ENCODE measurements at places on chromosomes 6 and 20.

GRCh38 chr20:53227523-53227922 lies 255.4 kb downstream of the TSHZ2 start:
- DNase-seq = no peak

GRCh38 chr6:26315274-26315673 lies 49.7 kb upstream of the BTN3A2 start:
- no peak for DNase-seq

GRCh38 chr6:12163149-12163548 lies 127.0 kb upstream of the EDN1 start:
- DNase-seq = no peak

DNA sequence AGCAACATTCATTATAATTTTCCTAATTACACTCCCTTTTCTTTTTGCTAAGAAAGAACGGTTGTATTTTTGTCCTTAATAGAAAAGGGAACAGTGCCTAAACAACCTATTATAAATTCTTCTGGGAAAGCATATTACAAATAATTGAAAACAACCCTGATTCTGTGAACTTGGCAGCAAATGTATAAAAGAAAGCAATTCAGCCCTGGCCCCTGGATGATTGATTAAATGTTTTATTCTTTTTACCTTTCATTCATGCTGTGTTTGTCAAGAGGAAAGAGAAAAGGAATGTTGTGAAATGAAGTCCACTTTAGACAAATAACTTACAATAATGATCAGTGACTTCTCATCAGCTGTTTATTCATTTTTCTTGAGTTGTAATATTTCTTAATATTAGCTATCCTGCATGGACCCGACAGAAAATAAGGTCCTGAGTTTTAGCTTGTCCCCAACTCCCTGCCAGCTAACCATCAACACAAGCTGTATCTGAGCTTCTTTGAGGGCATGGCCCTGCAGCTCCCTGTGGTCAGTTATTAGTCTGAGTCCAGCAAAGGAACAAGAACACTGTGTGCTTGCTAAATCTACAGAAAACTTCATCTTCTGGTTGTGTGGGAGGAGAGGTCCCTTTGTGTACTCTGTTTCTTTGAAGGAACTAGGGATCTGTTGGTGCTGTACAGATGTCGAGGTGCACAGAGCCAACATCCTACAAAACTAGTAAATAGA lies 248.2 kb downstream of the LAMA2 start:
- DNase-seq = no peak

GRCh38 chr6:13259393-13259792 lies 68.9 kb downstream of the TBC1D7 start:
- DNase-seq = no peak

- DNase-seq = no peak
These were observed 5.5 kb downstream of the ENPP3 start for GRCh38 chr6:131642565-131642964.

- DNase-seq = no peak
These were observed 116.5 kb downstream of the EDN3 start for GRCh38 chr20:59416916-59417315.

- no peak for DNase-seq
These were observed 49.2 kb upstream of the FAM184A start for GRCh38 chr6:119127627-119128026.

GRCh38 chr6:160135907-160136655 lies 14.5 kb downstream of the SLC22A1 start:
- no peak for DNase-seq

DNA sequence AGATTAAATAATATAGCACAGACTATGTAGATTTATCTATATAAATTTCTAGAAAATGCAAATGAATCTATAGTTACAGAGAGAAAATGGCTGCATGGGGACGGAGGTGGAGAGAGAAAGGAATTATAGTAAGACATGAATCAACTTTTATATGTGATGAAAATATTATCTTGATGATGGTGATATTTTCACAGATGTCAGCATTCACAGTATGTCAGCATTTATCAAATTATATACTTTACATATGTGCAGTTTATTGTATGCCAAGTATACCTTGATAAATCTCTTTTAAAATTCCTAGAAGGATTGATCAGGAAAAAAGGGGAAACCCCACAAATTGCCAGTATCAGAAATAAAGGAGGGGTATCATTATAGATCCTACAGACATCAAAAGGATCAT lies 44.6 kb downstream of the NPEPL1 start:
- DNase-seq = no peak

- no peak for DNase-seq
These were observed 4.4 kb upstream of the PXDC1 start for GRCh38 chr6:3755637-3756545.

DNA sequence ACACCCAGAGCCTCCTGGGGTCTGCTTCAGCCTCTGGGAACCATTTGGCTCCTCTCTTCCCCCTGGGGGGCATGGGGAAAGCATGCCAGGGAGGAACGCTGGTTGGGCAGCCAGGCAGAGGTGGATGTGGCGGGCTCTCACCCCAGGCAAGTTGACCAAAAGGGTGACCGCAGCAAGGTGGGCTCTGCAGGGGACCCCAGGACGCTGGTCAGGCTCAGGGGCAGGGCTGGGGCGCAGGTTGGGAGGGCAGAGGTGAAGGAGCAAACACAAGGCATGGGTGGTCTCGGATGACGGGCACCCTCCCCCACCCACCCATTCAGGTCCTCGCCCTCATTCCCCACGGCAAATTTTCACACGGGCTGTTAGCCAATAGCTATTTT lies 30.2 kb upstream of the MRGBP start:
- DNase-seq = no peak

GRCh38 chr20:63706852-63707557 lies 771 bp downstream of the ARFRP1 start:
- peak; percentile 50 for DNase-seq

- DNase-seq = no peak
These were observed 23.9 kb downstream of the PDE7B start for GRCh38 chr6:135875446-135875845.

GRCh38 chr6:32974016-32974333 lies 5.6 kb downstream of the BRD2 start:
- peak; percentile 45 for DNase-seq

GRCh38 chr20:23415959-23416583 lies 5.2 kb downstream of the NAPB start:
- no peak for DNase-seq

- no peak for DNase-seq
These were observed 31.5 kb upstream of the RANBP9 start for GRCh38 chr6:13742961-13743735.

- no peak for DNase-seq
These were observed 244.3 kb upstream of the CHD6 start for GRCh38 chr20:41862476-41862875.

DNA sequence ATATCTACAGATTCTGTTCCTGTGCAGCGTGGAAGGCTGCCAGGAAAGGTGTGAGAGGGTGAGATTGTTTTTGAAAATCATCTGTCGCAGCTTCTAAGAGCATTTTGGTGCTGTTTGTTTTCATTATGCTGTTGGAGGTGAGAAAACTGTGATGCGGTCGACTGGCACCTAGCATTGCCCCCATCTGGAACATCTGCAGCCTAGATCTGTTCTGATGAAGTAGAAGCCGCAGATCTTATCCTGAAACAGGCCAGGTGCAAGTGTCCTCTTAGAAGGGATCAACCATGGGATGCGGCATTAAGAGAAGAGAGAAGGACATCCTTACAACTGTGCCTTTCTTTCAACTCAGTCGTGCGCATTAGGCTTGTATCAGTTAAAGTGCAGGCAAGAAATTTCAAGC lies 167.3 kb downstream of the CDH26 start:
- DNase-seq = no peak

DNA sequence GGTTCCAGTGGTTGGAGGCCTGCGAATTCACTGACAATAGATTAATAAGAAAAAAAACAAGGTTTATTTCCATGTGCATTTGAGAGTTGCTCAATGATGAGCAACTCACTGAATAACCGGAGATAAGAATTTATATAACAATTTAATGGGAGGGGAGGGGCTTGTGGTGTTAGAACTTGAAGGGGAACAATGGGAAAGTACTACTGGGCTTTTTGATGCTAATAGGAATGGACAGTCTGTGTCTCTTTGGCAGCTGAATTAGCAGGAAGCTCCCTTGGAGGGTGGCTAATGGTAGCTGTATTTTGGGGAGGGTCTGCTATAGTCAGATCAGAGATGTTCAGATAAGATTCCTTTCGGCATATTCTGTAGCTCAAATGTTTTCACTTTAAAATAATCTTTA lies 62.4 kb upstream of the GMDS start:
- no peak for DNase-seq

DNA sequence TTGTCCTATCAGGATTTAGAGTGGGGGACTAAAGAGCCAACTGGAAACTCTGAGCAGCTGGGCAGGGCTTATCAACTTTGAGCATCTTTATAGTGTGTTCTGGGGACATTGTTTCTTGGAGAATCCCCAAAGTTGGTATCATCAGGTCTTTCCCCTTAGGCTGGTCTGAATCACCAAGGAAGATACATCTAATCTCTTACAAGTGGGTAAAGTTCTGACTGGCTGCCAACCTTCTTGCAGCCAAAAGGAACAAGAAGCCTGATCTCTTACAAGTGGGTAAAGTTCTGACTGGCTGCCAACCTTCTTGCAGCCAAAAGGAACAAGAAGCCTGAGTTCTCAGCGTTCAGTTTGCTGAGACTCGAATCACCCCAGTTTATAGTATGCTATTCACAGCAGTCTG lies 1.6 kb upstream of the MED23 start:
- DNase-seq = no peak

DNA sequence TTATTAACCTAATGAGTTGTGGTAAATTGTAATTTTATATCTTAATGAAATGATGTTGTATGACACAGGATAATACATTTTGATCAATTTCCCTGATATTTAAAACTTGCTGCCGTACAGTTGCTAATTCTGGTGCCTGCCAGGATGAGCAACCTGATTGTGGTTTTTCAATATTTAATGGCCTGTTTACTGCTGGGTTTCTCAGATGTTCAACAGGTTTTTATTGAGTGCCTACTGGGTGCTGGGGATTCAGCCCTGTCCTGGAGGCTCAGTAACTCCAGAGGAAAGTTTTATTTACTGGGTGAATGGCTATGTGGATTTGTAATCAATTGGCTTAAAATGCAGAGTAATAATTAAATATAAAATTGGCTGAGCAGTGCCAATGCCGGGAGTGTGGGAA lies 8.0 kb downstream of the TOX2 start:
- DNase-seq = no peak

- DNase-seq = no peak
These were observed 92.8 kb downstream of the MRPL14 start for GRCh38 chr6:44034391-44034861.

- DNase-seq = no peak
These were observed 251.8 kb downstream of the TBC1D7 start for GRCh38 chr6:13076575-13076974.

DNA sequence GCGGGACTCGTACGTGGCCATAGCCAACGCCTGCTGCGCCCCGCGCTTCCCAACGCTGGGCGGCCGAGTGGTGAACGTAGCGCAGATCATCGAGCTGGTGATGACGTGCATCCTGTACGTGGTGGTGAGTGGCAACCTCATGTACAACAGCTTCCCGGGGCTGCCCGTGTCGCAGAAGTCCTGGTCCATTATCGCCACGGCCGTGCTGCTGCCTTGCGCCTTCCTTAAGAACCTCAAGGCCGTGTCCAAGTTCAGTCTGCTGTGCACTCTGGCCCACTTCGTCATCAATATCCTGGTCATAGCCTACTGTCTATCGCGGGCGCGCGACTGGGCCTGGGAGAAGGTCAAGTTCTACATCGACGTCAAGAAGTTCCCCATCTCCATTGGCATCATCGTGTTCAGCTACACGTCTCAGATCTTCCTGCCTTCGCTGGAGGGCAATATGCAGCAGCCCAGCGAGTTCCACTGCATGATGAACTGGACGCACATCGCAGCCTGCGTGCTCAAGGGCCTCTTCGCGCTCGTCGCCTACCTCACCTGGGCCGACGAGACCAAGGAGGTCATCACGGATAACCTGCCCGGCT lies 3.4 kb downstream of the SLC32A1 start:
- no peak for DNase-seq

DNA sequence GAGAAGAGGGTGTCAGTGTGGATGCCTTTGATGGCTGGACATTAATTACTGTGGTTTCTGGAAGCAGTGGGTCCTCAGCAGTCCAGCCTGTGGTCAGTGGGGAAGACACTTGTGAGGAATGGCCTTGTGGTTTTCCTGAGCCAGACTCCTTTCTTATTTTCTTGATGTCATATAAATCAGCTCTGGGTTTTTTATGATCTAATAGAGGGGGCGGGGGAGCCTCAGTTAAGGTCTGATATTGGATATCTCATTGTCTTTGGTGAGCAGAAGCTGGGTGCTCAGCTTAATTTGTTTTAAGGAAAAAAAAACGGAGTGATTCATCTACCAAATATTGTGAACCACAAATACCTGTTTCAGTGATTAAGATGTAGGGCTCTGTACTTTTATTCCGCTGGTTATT lies 62.1 kb downstream of the OTOR start:
- DNase-seq = no peak

- DNase-seq = peak; percentile 34
These were observed 111.5 kb downstream of the SESN1 start for GRCh38 chr6:108983151-108983550.

GRCh38 chr20:12414446-12415274 lies 497.0 kb downstream of the BTBD3 start:
- no peak for DNase-seq

DNA sequence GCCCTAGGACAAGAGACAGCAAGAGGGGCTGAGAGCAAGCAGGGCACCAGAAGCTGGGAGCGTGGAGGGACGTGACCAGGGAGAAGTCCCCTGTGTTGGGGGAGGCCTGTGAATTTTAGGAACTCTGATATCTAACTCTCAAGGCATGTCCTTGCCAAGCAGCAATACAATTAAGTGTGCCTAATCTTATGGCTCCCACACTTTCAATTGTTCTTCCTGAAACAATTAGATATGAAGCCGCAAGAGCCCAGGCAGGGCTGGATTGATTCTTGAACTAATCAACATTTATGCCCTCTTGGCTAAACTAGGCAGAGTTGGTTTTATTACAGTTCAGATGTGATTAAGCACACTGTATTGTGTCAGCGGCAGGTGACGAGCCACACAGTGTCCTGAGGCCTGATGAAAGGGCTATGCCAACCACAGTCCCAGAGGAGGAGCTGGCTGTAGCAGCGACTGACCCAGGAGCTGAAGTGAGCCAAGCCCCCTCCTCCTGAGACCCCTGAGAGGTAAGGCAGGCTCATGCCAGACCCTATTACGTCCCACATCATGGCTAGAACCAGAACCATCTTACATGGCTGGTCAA lies 4.2 kb upstream of the MAVS start:
- no peak for DNase-seq

DNA sequence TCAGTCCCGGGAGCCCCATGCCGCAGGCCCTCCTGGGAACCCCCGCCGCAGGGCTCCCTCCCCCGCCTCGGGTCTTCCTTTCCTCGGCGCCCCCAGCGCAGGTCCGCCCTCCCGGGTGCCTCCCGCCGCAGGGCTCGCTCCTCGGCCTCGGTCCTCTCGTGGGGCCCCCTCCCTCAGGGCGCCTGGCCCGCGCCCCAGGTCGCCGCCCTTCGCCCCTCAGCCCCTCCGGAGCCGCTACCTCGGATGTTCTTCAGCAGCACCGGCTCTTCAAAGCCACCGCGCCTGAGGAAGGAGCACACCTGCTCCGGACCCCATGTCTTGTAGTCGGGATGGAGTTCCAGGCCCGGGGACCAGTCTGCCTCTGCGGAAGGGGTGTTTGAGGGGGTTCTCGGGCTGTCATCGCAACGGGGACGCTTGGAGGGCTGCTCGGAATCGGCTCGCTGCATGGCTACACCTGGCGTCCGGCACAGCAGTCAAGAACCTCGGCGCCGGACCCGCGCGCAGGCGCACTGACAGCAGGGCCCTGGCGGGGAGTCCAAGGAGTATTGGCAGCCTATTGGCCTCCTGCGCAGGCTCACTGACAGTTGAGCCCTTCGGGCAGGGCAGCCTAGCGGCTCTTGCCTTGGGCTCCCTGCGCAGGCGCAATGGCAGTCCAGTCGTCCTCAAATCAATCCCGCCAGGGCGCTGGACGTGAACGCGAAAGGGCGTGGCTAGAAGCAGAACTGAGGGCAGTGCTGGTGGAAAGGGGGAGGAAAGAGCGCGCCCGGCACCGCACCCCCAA lies at the start of gene SAMHD1:
Gene SAMHD1 (minus strand): TSS at position 511 of the 781 bp plus-strand sequence. CDS start 65 bp downstream, at position 446.
- peak; percentile 97 for DNase-seq

All from CD14-positive monocyte (primary cell).